ENCODE measurements at places on chromosomes 4 and X.

DNA sequence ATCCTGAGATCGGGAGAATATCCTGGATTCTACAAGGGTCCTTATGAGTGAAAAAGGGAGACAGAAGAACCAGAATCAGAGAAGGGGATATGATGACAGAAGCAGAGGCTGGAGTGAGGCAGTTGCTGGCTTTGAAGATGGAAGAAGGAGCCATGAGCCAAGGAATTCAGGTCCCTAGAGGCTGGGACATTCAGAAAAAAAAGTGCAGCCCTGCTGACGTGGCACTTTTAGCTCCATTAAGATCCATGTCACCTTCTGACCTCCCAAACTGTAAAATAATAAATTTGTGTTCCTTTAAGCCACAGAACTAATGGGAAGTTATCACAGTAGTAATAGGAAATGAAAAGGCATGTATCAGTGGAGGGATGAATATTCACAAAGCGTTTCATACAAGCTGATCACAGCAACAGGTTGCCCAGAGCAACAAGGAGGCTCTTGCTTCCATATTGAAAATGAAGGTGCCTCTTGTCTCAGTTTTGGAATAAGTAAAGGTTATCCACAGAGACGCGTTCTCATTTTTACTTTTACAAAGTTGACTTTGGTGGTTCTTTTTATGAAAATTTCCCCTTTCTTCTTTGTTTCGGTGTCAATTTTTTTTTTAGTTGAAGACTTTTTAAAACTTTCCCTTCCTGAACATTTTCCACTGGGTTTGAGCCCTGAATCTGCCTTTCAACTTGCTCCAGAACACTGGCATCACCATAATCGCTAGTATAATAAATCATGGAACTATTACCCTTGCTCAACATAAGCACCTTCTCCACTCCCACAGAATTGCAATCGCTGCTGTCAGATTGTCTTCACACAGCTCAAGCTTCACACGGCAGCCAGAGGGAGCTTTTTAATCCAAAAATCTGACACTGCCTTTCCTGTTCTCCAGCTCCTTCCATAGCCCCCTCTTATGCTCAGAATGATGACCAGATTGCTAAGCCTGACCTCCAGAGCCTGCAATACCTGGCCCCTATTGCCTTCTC, 127.6 kb upstream of the RBPJ start:
- DNase-seq = no peak

- no peak for DNase-seq
These were observed 474.5 kb downstream of the KLHL13 start for GRCh38 chrX:117641913-117642656.

- no peak for DNase-seq
These were observed 113.0 kb downstream of the UCHL1 start for GRCh38 chr4:41369680-41370079.

DNA sequence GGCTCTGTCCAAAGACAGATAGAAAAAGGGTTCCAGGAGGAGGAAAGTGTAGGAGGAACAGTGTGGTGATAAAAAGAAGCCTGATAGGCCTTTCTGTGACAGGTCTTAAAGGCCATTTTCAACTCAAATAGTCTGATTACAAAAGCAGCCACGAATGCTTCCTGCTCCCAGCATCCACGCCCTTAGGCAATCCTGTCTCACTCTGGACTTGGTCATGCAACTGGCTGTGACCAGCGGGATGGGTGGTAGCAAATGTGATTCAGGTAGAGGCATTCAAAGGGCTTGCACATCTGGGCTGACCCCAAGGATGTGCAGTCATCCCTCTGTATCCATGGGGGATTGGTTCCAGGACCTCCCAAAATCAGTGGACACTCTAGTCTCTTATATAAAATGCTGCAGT, 14.4 kb upstream of the SEPSECS start:
- no peak for DNase-seq

DNA sequence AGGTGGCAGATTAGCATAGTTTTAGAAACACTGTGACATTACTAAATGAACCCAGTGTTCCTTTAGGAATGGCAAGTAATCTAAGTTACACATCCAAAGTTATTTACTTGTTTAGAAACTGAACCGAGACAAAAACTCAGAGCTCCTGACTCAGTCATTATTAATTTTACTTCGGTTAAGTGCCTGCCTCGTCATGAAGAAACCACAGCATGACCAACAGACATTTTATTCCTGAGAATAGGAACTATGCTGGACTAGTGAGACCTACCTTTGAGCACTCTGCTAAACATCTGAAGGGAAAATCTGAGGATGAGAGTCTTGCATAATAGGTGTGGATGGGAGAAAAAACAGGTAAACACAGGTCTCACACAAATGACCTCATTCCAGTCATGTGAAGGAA, 2.5 kb downstream of the BEX1 start:
- DNase-seq = no peak

GRCh38 chr4:165779950-165780670, 92.9 kb upstream of the TLL1 start:
- no peak for DNase-seq

GRCh38 chr4:94940520-94940908, 182.8 kb downstream of the BMPR1B start:
- DNase-seq = no peak

GRCh38 chr4:11529625-11530201, 101.0 kb upstream of the HS3ST1 start:
- DNase-seq = no peak

GRCh38 chr4:10509733-10510132, 52.5 kb upstream of the ZNF518B start:
- DNase-seq = no peak

- DNase-seq = no peak
These were observed 428.6 kb downstream of the DTHD1 start for GRCh38 chr4:36709991-36710390.

DNA sequence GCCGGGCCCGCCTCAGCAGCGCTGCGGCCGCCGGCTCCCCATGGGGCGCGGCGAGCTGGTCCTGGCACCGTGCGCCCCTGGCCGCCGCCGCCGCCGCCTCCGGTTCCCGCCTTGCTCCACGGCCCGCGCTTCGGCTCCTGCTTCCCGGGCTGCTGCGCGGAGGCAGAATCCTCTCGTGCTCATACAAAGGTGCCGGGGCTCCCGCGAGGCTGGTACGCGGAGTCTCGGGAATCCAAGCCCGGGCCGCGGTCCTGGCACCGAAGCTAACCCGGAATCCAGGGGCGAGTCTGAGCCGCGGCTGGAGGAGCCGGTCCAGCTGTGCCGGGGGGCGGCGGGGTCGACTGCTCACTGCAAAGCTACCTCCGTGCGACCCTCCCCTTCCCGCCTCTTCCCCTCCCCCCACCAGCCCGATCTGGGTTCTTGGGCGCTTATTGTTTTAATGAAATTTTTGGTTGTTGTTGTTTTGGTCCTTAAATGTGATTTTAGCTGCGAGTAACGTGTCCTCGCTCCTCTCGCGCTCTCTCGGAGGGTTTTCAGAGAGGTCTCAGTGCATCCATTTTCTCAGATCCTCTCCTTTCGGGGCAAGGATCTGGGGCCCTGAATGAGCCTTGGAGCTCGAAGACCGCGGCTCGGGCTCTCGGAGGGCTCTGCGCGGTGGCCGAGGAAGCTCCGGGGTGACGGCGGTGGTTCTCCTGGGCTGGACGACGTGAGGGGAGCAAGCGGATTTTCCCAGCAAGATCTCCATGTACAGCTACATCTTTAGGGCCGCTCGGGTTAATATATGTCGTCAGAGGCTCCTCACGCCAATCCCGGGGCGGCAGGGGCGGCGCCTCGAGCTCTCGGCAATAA, at the start of gene HAND2:
HAND2 (minus strand) TSS at position 753 of the 849 bp plus-strand sequence. CDS start 940 bp downstream, outside the sequence.
- DNase-seq = no peak

- DNase-seq = no peak
These were observed 23.3 kb downstream of the RGS12 start for GRCh38 chr4:3316146-3316545.

GRCh38 chrX:94121799-94122198, 447.8 kb downstream of the FAM133A start:
- DNase-seq = no peak

DNA sequence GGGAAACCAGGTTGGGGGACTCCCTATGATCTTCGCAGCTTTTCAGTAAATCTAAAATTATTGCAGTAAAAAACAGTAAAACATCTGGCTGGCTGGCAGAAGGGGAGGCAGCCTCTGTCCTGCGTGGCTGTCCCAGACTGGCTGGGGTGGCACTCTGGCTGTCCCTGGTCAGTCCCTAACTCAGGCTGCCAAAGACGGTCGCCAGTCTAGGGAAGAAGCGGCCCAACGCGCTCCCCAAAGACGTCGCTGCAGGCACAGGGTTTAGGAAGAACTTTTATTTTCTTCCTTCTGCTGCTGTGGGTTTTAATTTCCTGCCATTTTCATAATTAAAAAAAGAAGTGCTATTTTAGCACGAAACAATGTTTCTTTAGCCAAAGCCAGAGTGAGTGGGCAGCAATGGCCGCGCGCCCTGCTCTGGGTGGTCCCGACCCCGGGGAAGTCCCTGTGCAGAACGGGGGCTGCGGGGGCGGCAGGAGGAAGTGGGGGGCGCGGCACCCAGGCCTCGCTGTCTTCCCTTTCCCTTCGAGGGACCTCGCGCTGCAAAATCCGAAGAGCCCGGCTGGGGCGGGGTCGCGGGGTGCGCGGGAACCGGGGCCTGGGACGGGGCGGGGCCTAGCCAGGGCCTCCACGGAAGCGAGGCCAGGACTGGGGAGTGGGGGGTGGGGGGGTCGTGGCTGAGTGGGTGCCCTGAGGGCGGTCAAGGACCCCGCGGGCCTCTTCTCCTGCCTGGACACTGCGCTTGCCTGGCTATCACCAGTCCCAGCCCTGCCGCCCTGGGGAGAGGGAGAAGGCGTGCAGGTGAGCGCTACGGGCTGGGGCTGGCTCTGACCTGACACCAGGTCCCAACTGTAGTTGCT, 6.3 kb upstream of the LETM1 start:
- no peak for DNase-seq

GRCh38 chr4:184978211-184978610, 40.1 kb upstream of the HELT start:
- no peak for DNase-seq

DNA sequence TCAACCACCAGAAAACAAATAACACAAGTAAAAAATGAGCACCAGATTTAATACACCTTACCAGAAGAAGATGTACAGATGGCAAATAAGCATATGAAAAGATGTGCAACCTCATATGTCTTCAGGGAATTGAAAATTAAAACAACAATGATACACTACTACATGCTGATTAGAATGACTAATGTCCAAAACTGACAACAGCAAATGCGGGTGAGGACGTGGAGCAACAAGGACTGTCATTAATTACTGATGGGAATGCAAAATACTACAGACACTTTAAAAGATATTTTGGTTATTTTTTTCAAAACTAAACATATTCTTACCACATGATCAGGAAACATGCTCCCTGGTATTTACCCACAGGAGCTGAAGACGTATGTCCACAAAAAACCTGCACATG, 140.3 kb downstream of the FRYL start:
- DNase-seq = no peak

GRCh38 chr4:88104902-88105610, 53.4 kb downstream of the ABCG2 start:
- no peak for DNase-seq

DNA sequence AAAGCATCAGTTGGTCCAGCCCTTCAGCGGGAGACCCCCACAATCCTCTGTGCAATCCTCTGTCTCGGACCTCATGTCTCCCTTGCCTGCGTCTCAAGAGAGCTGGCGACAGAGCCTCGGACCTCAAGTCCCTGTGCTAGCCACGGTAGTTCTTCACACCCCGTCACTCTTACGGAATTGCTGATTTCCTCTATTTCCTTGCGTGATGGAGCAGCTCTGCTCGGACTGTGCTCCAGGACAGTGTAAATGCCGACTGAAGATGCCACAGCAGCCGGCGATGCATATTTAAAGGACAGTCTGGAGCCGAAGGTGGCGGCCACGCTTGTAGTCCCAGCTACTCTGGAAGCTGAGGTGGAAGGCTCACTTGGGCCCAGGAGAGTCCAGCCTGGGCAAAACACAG, 1.9 kb downstream of the GRK4 start:
- DNase-seq = no peak

GRCh38 chr4:35500812-35501211, 743.5 kb downstream of the ARAP2 start:
- DNase-seq = no peak

GRCh38 chrX:100379388-100379986, 30.6 kb downstream of the PCDH19 start:
- DNase-seq = no peak

DNA sequence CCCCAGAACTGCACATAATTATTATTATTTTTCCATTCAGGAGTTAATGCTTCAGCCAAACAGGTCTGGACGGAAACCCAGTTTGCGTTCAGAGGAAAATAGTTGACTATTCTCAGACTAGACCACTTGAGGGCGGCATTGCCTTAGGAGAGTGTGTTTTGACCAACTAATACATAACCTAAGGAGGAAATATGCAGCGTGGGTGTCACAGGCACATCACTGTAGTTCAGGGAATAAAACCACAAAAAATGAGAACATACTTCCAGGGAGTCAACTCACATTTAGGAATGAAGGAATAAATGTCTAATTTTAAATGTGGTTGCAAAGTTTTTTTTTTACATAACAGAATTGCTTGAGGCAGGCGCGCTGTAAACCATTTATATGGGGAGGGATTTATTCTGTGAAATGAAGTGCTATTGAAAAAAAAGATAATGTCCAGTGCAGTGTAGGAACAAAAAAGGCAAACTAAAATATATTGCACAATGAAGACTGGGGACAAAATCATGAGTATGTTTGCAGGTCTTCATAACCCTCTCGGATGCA, 93.3 kb downstream of the SYNPO2 start:
- no peak for DNase-seq

DNA sequence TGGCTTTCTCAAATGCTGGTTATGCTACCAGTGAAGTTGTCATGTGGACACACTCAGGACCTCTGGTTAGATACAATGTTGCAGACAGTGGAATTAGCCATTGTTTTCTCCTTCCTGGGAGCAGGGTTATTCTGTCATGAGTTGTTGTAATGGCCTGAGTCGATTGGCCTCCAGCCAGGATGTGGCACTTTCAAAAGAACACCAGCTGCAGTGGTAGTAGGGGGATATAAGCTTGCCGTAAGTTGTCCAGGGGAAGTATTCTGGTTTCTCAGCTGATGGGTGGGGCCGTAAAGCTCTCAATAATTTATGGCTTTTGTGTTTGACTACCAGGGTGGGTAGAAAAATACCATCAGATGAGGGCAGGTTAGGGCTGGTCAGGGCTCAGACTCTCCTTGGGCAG, 697.5 kb upstream of the GNPDA2 start:
- no peak for DNase-seq

GRCh38 chr4:121003863-121004262, 68.5 kb downstream of the NDNF start:
- no peak for DNase-seq

- no peak for DNase-seq
These were observed 145.9 kb downstream of the IRS4 start for GRCh38 chrX:108590496-108590895.

GRCh38 chr4:108334031-108334430, 165.3 kb upstream of the LEF1 start:
- DNase-seq = no peak

GRCh38 chr4:23260511-23260910, 567.8 kb downstream of the GBA3 start:
- no peak for DNase-seq

GRCh38 chr4:28228561-28229491, 1368.2 kb downstream of the STIM2 start:
- no peak for DNase-seq
